Activated naive CD8-positive, alpha-beta T cell treated with anti-CD3 and anti-CD28 coated beads for 36 hours (primary cell): ENCODE measurements at places on chromosomes 16 and 17. TPM values are rescaled to one million over a fixed set of nuclear protein-coding genes. Genes with fewer than 3 reads are reported as not detected.

The GNG13 gene
- not detected for total RNA-seq

The GPR139 gene
- total RNA-seq: not detected

The PRR15L gene
- not detected for total RNA-seq

The RHOT1 gene
- 22.9 TPM for total RNA-seq

The ATP5PD gene
- 189 TPM for total RNA-seq
